ENCODE measurements at places on chromosomes 7 and 10.

DNA sequence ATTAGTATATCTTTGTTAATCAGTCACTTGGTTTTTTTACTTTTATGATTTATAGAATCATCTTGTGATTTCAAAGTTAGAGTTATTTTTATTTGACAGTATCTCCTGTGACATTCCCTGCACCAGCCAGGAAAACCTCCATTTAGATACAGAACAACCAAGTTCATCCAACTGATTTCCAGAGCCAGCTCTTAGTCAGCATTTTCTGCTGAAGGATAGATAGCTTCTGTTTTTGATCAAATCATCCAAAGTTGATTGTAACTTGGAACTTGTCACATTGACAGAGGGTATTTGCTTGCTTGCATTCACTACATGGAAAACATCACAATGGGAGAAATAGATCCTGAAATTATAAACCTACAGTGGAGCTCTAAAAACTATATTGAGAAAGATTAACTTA lies 122.6 kb downstream of the PON1 start:
- no peak for DNase-seq

- DNase-seq, result peak; percentile 66
Observed at GRCh38 chr10:31133792-31134310, 102.2 kb upstream of the ZNF438 start.

DNA sequence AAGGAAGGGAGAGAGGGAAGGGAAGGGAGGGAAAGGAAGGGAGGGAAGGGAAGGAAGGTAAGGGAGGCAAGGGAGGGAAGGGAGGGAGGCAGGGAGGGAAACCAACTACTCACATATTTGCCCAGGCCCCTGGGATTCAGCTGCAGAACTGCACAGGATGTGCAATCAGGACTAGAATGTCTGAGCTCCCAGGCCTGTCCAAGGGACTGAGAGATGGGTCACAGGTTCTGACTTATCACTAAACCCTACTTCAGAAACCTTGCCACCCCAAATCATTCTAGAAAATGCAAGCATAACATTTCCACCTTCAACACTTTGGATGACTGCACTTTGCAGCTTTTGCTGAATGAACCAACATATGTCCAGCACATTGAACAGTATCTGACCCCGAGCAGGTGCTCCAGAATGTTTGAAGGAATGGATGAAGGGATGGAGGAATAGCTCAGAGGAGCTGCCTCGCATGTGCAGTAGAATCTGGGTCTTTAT lies 245.3 kb downstream of the KCNMA1 start:
- DNase-seq, result no peak

- no peak for DNase-seq
Observed at GRCh38 chr10:63256009-63256773, 123.1 kb downstream of the NRBF2 start.

DNA sequence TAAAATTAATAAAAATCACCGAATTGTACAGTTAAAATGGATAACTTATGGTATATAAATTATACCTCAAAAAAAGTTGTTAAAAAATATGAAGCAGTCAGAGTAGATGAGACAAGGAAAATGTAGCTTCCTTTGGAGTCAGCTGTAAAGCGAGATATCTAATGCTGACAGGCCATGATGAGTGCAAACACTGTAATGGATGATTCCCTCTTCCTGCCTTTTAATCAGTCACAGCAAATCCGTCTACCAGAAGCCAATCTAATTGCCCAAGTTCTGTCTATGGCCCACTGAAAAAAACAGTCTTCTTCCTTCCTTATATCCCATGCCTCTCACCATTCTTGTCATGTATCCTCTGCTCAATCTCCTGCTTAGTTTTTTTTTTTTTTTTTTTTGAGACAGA lies 59.9 kb upstream of the DNAJB12 start:
- DNase-seq, result no peak

DNA sequence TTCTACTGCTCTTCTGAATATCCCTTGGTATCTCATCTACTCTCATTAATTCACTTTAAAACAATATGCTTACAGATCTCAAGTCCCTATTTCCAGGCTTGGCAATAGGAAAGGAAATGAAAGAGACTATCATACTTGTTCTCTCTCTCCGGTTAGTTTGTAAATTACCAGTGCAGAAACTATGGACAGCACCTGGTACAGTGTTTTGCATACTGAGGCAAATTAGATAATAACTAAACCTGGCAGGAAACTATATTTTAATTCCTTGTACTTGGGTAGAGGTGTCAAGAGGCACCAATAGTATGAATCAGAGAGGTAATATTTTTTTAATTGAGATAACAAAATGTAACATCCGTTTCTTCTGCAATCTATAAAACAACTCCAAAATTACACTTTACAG lies 97.7 kb upstream of the TMEM196 start:
- DNase-seq, result no peak

GRCh38 chr10:103966671-103967447 lies at the start of gene SLK:
Gene SLK, plus strand, starts transcription at chr10:103967140. Its CDS starts 606 bp downstream, at chr10:103967746.
- DNase-seq, result peak; percentile 78

GRCh38 chr10:17206210-17206709 lies 4.8 kb upstream of the TRDMT1 start:
- peak; percentile 40 for DNase-seq

DNA sequence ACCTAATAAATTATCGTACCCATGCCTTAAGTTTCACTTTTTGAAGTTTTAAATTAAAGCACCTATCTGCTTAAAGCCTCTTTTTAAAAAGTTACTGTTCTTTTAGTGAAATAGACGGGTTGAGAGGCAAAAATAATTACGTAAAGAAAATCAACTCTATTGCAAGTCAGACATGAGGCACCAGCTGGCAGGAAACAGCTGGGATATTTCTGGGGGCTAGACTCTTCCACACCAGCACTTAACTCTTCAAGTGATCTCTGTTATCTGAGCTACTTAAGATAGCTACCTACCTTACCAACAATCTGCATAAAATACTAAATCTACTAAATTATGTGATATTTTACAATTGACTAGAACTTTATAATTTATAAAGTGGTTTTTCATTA lies 35.8 kb downstream of the GBF1 start:
- no peak for DNase-seq

DNA sequence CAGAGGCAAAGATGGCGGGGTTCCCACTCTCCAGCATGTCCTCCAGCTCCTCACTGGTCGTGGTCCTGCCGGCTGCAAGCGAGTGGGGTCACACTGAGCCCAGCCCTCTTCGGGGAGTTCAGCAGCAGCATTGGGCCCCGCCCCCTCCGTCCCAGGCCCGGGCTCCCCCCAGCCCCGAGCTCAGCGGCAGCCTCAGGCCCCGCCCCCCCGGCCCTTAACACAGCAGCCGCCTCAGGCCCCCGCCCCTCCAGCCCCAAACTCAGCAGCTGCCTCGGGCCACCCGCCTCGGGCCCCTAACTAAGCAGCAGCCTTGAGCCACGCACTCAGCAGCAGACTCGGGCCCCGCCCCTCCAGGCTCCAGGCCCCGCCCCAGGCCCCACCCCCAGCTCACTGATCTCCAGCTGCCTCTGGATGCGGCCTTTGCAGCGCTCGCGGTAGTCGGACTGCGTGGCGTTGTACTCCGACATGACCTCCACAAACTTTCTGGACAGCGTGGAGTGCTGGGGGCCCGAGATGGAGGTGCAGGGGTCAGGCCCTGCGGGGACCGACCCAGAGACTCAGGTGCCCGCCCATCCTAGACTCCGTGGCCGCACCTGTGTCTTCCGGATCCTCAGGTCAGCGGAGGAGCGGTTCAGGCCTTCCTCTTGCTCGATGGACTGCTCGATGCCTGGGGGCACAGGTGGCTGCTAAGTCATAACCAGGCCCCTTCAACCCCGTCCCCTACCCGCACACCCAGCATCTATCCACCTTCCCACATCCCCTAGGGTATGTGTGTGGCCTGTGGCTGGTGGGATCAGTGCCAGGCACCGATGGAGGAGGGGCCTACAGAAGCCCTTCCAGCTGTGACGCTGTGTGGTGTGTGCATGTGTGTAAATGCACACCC lies 15.5 kb downstream of the STX1A start:
- DNase-seq, result peak; percentile 45

GRCh38 chr10:91683975-91684374 lies 51.1 kb upstream of the PPP1R3C start:
- DNase-seq, result no peak

- DNase-seq, result no peak
Observed at GRCh38 chr7:137169282-137169698, 174.2 kb downstream of the PTN start.

DNA sequence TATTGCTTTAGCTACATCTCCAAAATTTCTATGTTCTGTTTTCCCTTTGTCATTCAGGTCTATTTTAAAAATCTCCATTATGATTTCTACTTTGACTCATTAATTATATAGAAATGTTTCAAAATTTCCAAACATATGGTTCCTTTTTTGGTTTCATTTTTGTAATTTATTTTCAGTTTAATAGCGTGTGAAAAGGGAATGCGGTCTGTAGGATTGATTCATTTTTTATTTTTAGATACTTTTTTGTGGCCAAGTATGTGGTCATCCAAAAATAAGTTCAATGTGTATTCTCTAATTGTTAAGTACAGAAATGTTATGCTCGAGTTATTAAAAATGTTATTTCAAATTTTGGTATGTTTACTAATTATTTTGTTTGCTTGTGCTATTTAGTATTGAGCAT lies 72.5 kb upstream of the ANKRD1 start:
- no peak for DNase-seq

- no peak for DNase-seq
Observed at GRCh38 chr7:157046681-157047080, 36.2 kb upstream of the MNX1 start.

GRCh38 chr10:18164748-18165361 lies 24.6 kb downstream of the CACNB2 start:
- no peak for DNase-seq

Data from activated CD4-positive, alpha-beta T cell treated with anti-CD3 and anti-CD28 coated beads, Interleukin-2, amount 50 U/mL, for 1 hour (primary cell).